Urinary bladder (tissue), 4 donors: ENCODE measurements at places on chromosomes 3 and 15.

- DNase-seq, result no peak
These were observed 14.2 kb upstream of the ZNF148 start for GRCh38 chr3:125389282-125389681.

- no peak for DNase-seq
These were observed 9.1 kb upstream of the SEC11A start for GRCh38 chr15:84725001-84725491.

- DNase-seq, result no peak
These were observed 96.7 kb upstream of the UMPS start for GRCh38 chr3:124633524-124633923.

DNA sequence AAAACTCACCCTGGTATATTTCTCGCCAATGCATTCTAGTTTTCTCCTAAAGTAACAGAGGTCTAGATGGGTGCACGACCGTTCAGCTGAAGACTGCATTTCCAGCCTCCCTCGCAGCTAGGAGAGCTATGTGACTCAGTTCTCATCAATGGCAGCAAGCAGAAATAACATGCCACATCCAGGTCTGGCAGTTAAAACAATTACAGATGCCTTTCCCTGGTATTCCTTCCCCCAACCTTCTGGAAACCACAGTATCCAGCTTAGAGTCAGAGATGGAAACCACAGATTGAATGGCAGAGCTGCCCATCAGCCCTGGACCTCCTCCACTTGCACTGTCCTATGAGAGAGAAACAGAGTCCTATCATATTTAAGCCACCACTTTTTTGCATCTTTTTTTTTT lies 4.8 kb downstream of the HAPLN3 start:
- DNase-seq, result no peak

- DNase-seq, result no peak
These were observed 10.2 kb downstream of the ATP10A start for GRCh38 chr15:25852661-25853524.

DNA sequence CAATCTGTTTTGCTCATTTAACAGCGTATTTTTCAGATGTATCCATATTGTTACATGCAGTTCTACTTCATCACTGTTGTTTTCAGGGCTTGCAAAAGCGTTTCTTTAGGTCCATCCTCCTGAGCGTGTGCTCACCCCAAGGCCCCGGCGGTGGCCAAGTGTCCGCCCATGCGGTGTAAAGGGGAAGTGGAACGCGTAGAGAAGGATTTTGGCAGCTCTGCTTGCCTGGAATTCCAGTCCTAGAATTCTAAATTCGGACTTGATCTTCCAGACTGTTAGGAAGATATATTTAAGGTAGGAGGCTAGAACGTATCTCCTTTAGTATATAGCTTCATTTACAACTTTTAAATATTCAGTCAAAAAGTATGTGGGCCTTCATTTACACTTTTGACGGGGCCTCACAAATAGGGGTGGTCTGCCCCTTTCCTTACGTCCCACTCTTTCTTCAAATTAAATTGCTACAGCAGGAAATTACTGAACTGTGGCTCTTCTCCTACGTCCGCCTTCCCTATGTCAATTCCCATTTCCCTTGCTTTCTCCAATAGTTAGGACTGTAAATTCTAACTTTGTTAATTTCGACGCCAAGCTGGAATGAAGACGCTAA lies 609 bp upstream of the TBC1D23 start:
- peak; percentile 33 for DNase-seq

DNA sequence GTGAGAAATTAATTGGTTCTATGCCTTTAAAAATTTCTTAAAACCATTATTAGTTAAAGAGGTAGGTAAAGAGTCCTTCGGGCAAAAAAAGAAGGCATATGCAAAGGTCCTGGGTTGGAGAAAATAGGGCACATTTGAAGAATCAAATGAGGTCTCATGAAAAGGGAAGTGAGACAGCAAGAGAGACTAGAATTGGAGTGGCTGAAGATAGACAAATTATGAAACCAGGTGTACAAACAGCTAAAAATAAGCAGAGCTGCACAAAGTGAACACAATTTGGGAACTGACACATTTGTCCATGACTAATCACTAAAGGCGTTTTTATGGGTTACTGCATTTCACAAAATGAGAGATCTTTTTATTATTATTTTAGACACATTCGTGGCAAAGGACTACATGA lies 581.2 kb downstream of the PYDC2 start:
- DNase-seq, result no peak

- DNase-seq, result no peak
These were observed 14.0 kb downstream of the ARPP21 start for GRCh38 chr3:35653347-35653746.

GRCh38 chr3:67460841-67461510 lies 193.4 kb downstream of the SUCLG2 start:
- no peak for DNase-seq
